Islet precursor cell (in vitro differentiated cells): ENCODE measurements at places on chromosomes 13 and 19.

DNA sequence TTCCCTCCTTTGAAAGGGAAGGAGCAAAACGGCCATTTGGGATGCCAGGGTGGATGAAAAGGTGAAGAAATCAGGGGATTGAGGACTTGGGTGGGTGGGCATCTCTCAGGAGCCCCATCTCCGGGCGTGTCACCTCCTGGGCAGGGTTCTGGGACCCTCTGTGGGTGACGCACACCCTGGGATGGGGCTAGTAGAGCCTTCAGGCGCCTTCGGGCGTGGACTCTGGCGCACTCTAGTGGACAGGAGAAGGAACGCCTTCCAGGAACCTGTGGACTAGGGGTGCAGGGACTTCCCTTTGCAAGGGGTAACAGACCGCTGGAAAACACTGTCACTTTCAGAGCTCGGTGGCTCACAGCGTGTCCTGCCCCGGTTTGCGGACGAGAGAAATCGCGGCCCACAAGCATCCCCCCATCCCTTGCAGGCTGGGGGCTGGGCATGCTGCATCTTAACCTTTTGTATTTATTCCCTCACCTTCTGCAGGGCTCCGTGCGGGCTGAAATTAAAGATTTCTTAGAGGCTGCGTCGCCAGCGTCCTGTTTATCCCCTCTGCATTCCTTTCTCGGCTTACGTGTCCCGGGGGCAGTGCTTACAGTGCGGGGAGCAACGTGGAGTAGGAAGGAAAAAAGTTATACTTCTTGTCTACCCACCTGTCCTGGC lies 15.2 kb upstream of the S1PR4 start:
- DNase-seq, result peak; percentile 81

GRCh38 chr13:95234242-95234641 lies 67.0 kb downstream of the ABCC4 start:
- DNase-seq, result no peak

DNA sequence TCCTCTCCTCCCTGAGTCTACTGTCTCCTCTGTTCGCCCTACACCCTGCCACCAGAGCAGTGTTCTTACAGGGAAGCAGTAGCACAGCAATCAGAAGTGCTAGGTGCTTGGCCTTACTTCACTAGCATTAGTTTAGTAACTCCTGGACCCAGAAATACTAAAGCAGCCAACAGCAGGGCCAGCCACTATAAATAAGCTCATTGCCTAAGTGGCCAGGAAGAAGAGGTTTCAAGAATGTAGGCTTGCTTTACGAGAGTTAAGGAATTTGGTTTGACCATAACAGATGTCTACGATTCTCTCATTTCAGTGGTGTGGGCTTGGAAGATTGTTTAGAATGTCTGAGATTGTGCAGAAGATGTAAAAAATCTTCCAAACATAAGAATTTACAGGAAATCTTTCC lies 103.3 kb downstream of the ZAR1L start:
- DNase-seq, result peak; percentile 81

GRCh38 chr13:36345438-36346221 lies 564 bp downstream of the SPART start:
- DNase-seq, result peak; percentile 82

DNA sequence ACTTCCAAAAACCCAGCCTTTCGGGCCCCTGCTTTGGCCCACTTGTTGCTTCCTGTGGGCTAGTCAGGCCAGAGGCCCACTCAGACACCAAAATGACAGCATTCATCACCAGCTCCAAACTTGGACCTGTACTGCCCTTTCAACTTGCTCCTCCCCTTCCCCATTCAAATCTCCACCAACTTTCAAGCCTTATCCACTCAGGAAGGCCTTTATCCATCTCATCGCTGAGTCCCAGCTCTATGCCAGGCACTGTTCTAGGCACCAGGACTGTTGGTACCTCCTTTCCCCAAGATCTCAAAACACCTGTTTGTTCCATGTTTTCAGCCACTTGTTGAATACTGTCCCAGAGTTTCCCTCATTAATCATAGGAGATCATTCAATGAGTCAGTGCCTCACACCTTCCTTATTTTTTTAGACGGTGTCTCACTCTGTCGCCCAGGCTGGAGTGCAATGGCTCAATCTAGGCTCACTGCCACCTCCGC lies 1011.4 kb downstream of the UQCRFS1 start:
- DNase-seq, result no peak

- no peak for DNase-seq
Observed at GRCh38 chr13:97339988-97340749, 93.8 kb upstream of the RAP2A start.

DNA sequence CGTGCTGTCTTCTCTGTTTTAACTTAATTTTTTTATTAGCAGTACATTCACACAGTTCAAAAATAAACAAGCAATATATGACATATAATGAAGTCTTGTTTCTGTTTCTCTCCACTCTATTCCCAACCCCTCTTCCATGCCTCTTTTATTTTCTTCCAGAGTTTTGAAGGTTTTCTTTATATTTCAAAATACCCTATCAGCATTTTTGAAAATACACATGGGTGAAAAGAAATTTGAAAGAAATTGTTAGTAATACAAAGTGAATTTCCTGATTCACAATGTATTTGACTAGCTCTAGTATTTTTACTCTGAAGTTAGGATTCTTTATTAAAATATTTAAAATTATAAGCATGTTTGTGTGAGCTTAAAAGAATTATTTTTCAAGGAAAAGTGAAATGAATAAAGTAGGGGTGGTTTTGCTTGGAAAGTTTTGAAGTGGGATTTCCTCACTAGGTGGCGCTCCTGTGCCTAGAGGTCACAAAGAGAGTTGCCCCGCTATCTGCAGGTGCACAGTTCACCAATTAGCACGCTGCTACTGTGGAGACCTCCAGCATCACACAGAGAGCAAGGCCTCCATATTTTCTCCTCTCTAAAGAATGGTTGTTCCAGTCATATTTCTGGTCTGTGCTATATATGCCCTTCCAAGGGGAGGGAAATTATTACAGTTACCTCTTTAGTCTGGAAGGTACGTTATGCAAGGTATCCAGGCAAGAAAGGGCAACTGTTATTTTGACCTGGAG lies 37.6 kb downstream of the SOX21 start:
- DNase-seq, result peak; percentile 74

DNA sequence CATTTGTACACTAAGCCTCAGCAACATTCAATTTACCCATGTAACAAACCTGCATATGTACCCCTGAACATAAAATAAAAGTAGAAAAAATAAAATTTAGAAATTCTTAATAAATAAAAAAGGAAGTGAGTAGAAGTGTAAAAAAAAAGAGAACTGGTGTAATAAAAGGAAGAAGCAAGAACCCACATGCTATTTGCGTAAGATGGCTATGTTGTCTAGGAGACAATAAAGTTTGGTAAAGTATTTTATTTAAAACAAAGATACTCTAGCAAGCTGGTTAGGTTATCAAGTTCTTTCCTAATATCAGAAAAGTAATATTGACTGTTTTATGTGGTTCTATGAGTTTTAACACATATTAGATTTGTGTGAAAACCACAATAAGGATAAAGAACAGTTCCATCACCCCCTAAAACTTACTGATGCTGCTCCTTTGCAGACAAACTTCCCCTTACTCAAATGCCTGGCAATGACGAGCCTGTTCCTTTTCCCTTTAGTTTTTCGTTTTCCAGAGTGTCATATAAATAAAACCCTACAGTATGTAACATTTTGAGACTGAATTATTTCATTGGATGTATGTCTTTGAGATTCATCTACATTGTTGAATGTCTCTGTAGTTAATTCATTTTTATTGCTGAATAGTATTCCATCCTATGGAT lies 98.9 kb downstream of the TNFSF13B start:
- DNase-seq, result no peak

DNA sequence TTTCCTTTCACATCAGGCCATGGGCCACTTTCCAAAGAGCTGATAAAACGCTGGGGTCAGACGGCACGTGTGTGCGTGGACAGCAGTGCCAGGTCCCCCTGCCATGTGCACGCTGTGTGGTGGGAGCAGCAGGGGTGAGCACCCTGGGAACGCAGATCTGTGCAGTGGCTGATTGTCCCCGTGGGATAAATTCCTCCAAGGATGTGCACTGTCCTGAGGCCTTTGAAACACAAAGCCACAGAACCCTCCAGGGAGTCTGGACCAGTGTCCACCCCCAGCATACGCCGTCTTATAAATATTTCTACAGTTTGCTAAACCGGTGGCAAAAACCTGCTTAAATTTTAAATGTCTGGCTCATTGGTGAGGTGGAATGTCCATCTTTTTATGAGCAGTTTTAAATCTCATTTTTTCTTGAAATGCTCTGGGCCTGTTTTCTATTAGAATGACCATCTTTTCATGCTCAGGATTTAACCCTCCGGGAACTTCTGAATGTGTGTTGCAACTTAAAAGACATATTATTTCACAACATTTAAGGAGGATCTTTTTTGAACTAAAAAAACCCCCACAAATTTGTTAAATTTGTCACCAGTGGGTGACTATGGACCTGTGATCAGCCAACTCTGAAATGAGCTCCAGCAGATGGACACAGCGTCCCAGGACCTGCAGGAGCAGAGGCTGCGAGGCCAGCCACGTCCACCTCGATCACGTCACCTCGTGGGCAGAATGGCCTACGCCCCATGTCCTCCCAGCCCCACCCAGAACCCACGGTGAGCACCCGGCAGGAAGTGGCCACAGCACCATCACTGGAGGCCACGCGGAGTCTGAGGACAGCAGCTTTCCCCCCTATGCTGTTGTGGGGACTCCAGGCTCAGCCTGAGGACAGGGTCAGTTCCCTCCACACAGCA lies 68.6 kb downstream of the RASA3 start:
- DNase-seq, result no peak

- peak; percentile 69 for DNase-seq
Observed at GRCh38 chr13:46181840-46182490, at the start of gene LCP1. LCP1 (minus strand) TSS chr13:46182177; CDS start chr13:46159662, 22,515 bp downstream.

- DNase-seq, result no peak
Observed at GRCh38 chr13:75495938-75496337, 14.0 kb upstream of the TBC1D4 start.

- DNase-seq, result peak; percentile 57
Observed at GRCh38 chr19:43779820-43780219, 953 bp downstream of the KCNN4 start.

GRCh38 chr19:14997981-14998380 lies 18.3 kb upstream of the SLC1A6 start:
- DNase-seq, result no peak

DNA sequence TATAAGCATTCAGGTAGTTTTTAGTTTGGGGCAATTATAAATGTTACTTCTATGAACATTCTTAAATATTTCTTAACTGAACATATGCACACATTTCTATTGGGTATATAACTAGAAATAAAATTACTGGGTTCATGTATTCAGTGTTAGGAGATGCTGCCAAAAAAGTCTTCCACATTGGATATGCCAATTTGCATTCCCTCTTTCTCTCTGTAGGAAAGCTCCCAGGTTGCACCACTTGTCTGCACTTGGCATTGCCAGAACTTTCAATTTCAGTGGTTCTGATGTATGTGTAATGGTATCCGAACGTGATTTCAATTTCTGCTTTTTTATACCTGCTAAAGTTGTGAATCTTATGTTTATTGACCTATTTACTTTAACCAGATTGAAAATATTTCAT lies 972.1 kb upstream of the PRR20A start:
- no peak for DNase-seq

GRCh38 chr19:48991873-48992580 lies 1.1 kb downstream of the GYS1 start:
- peak; percentile 88 for DNase-seq

- DNase-seq, result no peak
Observed at GRCh38 chr13:106500445-106500844, 35.0 kb downstream of the EFNB2 start.

GRCh38 chr19:16638666-16639065 lies 10.7 kb upstream of the MED26 start:
- DNase-seq, result no peak
